ENCODE measurements at places on chromosomes 2 and 18.

DNA sequence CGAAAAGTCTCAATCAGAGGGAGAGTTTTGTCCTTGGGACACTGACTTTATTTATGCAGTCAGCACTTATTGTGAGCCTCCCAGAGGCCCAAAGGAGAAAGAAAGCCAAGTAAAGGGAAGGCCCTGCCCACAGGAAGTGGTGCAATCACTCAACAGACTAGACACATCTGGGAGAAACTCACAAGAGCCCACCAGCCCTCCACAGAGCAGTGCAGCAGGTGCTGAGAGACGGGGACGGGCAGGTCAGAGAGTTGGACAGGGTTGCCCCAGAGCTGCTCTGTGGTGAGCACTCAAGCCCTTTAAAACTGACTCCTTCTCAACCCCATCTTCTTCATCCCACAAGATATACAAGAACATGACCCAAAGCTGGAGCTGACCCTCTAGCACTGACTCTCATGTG is 96.0 kb downstream of the TFCP2L1 start:
- DNase-seq: no peak

GRCh38 chr2:184890311-184890710 is 292.0 kb downstream of the ZNF804A start:
- DNase-seq: no peak

- no peak for DNase-seq
These were observed 38.1 kb upstream of the TGIF1 start for GRCh38 chr18:3411854-3412268.

DNA sequence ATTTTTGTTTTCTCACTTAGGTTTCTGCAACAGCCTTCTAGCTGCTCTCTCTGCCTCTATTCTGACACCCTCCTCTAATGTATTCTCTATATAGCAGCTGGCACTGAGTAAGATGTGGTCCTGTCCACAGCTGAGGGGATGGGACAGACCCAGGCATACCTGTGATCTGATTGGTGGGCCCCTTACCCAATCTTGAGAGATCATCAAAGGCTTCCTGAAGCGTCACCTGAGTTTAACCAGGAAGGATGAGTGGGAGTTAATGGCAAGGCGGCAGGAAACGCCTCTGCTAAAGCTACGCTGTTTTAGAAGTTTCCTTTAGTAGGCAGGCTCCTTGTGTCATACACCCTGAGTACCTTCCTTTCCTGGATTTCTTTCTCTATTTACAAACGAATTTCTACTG is 5.7 kb upstream of the TET3 start:
- DNase-seq: no peak

GRCh38 chr2:7744827-7745226 is 827.6 kb downstream of the RNF144A start:
- DNase-seq: no peak

DNA sequence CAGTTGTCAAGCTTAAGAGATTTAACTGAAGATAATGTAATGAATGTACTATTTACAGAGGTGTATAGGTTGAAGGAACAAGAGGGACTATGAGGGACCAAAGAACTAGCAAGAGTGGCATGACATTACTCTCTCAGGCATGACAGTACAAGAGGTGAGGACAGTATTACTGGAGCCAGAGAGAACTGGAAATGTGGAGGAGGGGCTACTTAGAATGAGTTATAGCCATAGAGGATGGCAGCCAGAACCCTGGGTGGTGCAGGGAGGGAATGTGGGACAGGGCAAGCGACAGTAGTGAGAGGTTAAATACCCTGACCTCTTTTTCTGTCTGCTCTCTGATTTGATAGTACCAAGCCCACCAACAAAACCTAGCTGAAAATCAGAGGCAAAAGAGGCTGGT is 122.6 kb upstream of the UGP2 start:
- no peak for DNase-seq

DNA sequence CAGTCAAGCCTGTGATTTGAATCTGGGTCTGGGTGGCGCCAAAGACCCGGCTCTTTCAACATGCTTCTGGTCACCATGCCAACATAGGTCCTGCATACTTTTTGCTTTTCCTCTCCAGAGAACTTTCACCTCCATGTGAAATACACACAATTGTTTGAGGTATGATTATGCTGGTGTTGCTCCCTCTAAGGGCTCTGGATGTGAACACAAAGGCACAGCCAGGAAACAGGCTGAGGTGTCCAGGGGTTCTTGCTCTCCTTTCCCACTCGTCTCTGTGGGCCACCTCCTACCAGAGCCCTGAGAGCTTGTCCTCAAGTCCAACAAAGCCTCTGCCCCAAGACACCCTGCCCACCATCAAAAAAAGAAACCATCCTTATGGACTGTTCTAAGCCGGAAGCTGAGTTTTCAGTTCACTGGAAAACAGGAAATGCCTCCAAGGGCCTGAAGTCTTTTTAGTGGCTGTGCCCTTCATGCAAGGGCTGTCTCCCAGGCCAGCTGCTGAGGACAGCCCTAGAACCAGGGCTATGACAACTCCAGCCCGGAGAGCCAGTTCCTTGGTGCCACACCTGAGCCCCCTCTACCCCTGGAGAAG is 100.2 kb upstream of the EPAS1 start:
- no peak for DNase-seq

- DNase-seq: no peak
These were observed 12.5 kb upstream of the ATOH8 start for GRCh38 chr2:85741211-85741832.

DNA sequence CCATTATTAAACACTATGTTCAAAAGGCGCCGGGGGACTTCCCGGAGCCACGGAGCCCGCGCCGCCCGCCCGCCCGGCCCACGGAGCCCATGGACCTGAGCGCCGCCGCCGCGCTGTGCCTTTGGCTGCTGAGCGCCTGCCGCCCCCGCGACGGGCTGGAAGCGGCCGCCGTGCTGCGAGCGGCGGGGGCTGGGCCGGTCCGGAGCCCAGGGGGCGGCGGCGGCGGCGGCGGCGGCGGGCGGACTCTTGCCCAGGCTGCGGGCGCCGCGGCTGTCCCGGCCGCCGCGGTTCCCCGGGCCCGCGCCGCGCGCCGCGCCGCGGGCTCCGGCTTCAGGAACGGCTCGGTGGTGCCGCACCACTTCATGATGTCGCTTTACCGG is 197 bp downstream of the GDF7 start:
- DNase-seq: no peak

DNA sequence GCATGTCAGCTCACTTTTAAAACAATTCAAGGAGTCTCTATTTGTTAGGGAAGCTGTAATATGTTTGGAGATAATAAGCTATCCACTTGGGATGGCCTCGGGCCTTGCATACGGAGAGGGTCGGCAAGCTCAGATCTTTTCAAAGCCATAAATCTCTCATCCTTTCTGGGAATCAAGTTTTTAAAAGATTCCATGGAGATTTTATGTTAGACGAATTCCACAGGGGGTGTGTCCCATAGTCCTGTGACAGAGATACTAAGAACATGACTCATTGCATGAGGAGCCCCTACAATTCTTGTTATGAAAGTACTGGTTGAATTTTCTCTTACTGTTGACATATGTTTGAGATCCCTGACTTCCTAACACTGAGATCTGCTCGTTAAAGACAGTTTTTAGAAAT is 108.7 kb downstream of the FEZ2 start:
- DNase-seq: no peak

- DNase-seq: no peak
These were observed 125.7 kb upstream of the SNTG2 start for GRCh38 chr2:824954-825353.

- DNase-seq: no peak
These were observed at the start of gene NGEF for GRCh38 chr2:233013027-233013461. Gene NGEF (minus strand): TSS chr2:233013256. CDS start chr2:232974890, 38,366 bp downstream.

GRCh38 chr2:14909795-14910194 is 277.3 kb downstream of the LRATD1 start:
- no peak for DNase-seq

GRCh38 chr2:239388236-239389151 is 12.3 kb downstream of the HDAC4 start:
- no peak for DNase-seq

- no peak for DNase-seq
These were observed 170.0 kb downstream of the LTBP1 start for GRCh38 chr2:33116799-33117198.

DNA sequence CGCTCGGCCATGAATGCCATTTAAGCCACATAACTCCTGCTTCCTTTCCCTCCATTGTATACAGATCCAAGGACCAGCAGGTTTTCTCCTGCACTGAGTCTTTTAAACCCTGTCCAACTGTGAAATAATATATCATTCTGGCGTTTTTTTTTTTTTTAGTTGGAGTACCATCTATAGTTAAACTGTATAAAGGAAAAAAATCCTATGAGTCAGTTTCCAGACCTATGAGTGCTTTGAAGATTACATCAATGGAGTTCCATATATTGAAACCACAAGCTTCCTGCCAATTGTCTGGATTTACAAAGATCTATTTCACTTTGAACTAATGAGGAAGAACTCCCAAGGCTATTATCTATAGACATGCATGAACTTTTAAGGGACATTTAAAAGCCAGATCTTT is 2.4 kb upstream of the MALT1 start:
- no peak for DNase-seq

GRCh38 chr2:25251422-25252273 is 83.3 kb upstream of the POMC start:
- DNase-seq: peak; percentile 47

DNA sequence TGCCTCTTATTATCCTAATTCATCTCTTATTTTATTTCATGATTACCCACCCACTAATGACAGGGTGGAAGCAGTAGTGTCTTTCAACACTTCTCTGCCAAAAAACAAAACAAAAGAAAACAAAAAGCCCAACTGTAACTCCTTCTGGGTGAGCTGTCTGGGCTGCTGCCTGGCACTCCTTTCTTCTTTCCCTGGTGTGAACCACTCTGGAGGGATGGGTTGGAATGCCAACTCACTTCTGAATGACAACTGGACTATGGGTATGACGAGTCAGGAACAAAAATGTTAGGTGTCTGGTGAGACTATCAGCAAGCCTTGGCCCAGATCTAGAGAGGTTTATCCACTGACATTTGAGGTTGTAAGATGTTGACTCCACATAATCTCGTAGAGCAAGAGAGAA is 88.3 kb upstream of the ITGB6 start:
- no peak for DNase-seq

DNA sequence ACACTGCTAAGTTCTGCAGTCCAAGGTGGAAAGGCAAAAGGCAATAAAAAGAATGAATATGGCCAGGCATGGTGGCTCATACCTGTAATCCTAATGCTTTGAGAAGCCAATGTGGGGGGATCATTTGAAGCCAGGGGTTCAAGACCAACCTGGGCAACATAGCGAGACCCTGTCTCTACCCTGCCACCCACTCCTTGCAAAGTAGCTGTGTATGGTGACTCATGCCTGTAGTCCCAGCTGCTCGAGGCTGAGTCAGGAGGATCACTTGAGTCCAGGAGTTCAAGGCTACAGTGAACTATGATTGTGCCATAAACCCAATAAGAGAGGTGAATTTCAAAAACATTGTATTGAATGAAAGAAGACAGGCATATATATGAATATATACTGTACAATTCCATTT is 2.4 kb downstream of the MYL12B start:
- no peak for DNase-seq

GRCh38 chr18:8890957-8891464 is 185.7 kb downstream of the MTCL1 start:
- DNase-seq: no peak

GRCh38 chr2:158635961-158636601 is 159.0 kb upstream of the DAPL1 start:
- no peak for DNase-seq

- DNase-seq: no peak
These were observed 8.7 kb downstream of the FAM228A start for GRCh38 chr2:24183366-24184069.

DNA sequence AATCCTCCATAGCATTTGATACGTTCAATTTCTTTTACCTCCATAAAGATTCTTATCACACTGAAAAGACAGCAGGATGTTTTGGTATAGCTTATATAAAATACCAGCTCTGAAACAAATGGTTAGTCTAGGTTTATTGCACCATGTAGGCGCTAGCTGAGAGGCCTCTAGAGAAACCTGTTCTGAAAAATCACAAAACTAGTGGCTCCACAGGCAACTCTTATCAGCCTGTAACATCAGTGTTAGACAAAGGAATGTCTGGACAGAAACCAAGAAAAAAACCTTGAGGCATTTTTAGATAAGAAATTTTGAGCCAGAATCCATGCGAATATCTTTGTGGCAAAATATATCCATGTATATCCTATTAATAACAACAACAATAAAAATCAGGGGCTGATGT is 440.4 kb upstream of the MAP2 start:
- DNase-seq: no peak

DNA sequence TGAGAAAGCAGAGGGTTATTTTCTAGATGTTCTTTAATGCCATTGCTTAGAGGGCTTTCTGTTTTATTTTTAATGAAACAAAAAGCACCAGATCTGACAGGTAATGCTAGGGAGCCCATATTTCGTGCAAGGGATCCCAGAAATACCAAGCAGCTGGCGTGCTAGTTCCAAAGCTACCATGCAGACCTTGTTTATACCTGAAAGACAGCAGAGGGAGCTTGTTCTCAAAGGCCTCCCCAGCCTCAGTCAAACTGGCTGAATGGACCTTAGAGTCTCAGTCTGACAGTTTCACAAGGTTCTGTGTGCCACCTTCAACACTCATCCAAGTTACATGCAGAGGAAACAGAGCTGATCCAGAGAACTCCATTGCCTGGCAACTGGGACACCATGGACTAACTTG is 48.6 kb downstream of the GALNT14 start:
- DNase-seq: no peak

- no peak for DNase-seq
These were observed 102.4 kb downstream of the LDLRAD4 start for GRCh38 chr18:13320891-13321425.

GRCh38 chr18:5546660-5547059 is 2.9 kb upstream of the EPB41L3 start:
- DNase-seq: peak; percentile 36

DNA sequence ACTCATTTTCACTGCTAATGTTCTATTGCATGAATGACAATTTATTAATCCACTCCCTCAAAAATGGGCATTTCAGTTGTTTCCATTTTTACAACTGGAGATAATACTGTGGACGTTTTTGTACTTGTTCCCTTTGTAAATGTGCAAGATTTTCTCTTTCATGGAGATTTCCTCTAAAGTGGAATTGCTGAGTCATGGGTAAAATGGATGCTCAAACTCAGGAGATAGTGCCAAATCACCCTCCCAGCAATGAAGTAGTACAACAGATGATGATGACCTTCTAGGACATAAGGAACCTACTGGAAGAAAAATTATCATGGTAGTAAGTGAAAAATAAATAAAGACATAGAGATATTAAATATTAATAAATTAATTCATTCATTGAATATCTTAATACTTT is 460.8 kb upstream of the CHST9 start:
- DNase-seq: no peak

DNA sequence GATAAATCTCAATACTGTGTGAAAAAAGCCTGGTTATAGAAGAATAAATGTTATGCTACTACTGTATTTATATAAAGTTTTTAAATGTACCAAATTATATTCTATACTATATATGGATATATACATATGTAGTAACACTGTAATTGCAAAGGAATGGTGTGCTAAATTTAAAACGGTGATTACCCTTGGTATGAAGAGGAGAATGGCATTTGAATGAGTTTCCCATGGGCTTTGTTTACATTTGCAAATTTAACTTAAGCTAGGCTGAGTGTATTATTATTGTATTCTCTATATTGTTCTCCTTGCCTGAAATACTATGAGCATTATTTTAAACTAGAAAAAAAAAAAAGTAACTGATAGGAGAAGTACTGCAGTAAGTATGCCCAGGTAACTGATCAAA is 4.7 kb upstream of the SP3 start:
- no peak for DNase-seq
